ENCODE measurements at places on chromosomes 1 and 21.
A peak's percentile ranks its signal among the peaks of the same experiment; 100 is the strongest.

- no peak for DNase-seq
Measured at GRCh38 chr1:27448982-27449381, 41.0 kb downstream of the WASF2 start.

DNA sequence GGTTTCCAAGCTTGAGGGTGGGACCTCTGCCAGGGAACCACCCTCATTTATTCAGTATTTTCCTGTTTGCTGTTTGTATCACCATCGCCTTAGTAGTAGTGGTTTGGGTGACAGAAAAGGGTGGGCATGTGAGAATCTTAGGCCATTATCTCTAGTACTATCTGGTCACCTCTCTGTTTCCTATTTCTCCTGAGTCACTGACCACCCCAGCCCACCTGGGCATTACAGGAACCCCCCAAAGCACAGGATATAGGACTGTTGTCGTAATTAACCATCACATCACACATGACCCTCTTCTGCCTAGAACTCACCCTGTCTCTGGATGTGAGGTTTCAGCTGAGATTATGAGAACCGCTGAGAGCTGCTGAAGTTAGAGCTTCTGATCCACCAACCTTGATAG lies 60.4 kb downstream of the IL23R start:
- DNase-seq: no peak

- no peak for DNase-seq
Measured at GRCh38 chr1:6272452-6272851, 11.6 kb upstream of the GPR153 start.

- DNase-seq: peak; percentile 1
Measured at GRCh38 chr1:163565166-163565565, 243.4 kb downstream of the NUF2 start.

DNA sequence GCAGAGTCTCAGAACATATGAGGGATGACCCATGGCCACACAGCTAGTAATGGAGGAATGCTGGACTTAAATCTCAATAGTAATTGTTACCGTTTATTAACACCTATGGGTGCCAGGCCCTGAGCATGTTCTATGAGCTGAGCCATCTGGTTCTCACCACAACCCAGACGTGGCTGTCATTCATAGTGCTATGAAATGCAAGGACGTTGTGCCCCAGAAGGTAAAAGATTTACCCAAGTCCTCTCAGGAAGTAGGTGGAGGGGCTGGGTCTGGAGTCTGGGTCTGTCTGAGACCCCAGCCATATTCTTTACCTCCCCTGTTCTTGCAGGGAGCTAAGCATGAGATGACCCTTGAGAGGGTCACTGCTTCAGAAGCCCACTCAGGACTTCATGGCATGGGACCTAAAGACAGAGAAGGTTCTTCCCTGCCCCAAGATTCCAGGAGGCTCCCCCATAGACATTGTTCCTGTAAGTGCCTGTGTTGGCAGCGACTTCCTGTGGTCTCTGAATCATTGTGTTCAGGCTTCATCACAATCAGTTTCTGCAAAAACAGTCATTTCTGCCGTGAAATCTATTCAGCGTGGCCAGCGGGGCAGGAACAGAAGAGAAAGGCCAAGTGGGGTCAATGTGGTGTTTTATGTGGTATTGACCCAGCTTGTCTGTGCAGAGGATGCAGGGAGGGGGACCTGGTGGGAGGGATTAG lies 475.4 kb downstream of the PTPRU start:
- DNase-seq: peak; percentile 71

GRCh38 chr1:15249081-15249480 lies 2.1 kb downstream of the FHAD1 start:
- DNase-seq: peak; percentile 5

GRCh38 chr1:33931111-33931475 lies 67.2 kb downstream of the HMGB4 start:
- no peak for DNase-seq

DNA sequence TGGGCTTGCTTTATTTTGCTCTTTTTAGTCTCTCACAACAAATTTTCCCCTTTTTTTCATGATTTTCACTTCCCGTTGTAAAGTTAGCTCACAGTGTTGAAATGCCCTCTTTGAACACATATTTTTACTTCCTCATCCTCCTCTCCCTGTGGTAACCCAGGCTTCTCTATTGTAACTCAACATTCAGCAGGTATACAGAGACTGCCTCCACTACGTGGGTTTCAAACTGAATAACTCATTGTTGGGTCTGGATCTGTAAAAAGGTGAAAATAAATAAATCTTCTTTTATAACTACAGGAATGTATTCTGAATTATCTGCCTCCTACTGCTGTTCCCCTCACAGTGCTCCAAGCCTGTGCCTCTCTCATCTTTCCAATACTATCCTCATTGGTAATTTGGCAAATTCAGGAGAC lies 166.4 kb downstream of the RUNX1 start:
- no peak for DNase-seq

DNA sequence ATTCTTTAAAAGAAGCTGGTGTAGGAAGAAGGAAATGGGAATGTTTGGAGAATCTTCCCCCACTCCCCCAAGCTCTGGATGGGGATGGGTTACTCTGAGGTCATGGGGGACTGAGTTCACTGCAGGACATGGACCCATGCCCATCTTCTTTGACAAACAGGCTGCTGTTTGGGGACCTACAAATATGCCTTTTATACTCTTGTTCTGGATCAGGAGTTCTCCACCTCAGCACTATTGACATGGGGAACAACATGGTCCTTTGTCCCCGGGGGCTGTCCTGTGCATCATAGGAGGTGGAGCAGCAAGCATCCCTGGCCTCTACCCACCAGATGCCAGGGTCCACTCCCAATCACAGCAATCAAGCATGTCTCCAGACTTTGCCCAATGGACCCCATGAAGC lies 365.8 kb upstream of the C1orf174 start:
- no peak for DNase-seq

DNA sequence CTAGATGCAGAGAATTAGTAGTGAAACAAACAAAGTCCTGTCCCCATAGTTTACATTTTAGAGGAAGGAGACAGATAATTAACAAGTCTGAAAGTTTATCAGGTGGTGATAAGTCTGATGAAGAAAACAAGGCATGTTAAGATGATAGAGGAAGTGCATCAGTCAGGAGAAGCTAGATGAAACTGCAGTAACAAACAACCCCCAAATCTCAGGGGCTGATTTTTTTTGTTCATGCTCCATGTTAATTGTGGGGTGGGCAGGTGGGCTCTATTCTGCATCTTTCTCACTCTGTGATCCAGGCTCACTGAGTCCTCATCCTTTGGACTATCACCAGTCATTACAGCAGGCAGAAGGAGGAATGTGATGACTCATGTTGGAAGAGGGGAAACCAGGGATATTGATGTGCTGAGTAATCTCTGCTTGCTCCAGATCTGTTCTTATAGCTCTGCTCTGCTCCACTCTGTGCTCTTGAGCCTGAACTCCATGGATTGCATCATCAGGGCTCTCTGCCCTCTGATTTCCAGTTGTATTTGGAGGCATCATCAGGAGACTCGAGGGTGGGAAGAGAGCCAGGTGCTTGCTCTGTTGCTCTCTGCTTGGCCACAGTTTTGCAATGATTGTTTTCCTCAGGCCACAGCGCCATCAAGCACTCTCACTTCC lies 166.9 kb downstream of the IER5 start:
- DNase-seq: peak; percentile 95

GRCh38 chr1:30908316-30908695 lies 252 bp downstream of the SDC3 start:
- no peak for DNase-seq

DNA sequence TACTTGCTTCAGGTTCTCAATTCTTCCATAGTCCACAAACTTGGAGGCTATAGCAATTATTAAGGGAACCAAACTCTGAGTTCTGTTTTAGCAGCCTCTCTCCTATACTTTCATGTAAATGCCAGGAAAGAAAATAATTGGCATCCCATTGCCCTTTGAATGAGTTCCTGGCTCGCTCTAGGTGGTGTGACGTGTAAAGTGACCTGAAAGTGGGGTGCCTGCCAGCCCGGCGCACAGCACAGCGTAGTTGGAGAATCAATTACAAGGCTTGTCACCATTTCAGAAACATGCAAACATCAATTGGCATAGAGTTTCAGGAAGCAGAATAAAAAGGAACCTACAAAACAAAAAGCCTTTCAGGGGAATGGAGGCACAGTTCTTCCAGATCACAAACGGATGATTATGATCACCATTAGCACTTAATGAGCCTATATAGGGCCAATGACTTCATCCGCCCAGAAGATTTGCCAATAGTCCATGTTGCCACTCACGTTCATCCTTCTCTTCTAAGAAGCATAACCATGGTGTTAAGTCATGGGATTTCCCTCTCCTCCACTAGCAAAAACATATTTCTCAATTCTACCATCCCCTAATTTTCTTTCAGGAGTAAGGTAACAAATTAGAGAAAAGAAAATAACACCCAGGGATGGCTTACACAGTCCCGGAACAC lies 354.6 kb upstream of the ADGRL2 start:
- DNase-seq: no peak

DNA sequence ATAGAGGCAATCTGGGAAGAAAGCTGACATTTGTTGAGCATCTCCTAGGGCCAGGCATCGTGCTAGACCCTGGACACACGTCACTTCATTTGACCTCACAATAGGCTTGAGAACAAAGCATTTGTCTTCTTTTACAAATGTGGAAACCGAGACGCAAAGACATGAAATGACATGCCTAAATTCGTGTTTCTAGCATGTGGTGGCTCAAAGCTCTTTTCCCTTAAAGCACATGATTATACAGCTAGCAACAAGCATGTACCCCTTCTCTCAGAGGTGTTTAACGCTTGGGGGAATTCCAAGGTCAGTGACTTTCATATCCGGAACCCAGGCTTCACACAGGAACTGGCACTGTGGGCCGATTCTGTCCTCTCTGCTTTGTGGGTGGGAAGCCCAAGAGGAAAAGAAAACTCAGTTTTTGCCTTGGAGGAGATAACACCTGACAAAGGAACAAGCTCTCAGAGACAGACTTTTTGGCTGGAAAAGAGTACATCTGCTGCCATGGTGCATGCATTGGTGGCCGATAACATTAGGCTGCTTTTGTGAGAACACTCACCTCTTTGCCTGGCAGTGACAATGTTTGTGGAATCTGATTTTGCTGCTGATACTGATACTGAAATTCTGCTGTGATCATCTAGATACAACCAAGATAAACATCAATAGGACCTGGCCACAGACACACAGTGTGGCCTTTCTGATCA lies 15.4 kb upstream of the CD2 start:
- no peak for DNase-seq

All from fibroblast of skin of scalp (primary cell).